ENCODE measurements at places on chromosomes 1 and 21. TPM values are rescaled to one million over a fixed set of nuclear protein-coding genes. Genes with fewer than 3 reads are reported as not detected.

FYB2 gene
- not detected for total RNA-seq

CACNA1S gene
- not detected for total RNA-seq

LAX1 gene
- total RNA-seq: 16.6 TPM

NOS1AP gene
- not detected for total RNA-seq

HHAT gene
- 3.3 TPM for total RNA-seq

NBPF1 gene
- 15.9 TPM for total RNA-seq

GJA9 gene
- not detected for total RNA-seq

KRTAP7-1 gene
- total RNA-seq: not detected

MEGF6 gene
- 62.2 TPM for total RNA-seq

RXRG gene
- total RNA-seq: not detected

CR1 gene
- total RNA-seq: 3.1 TPM

ZBTB8OS gene
- total RNA-seq: 24.1 TPM

ADAMTS5 gene
- total RNA-seq: not detected

ATPAF1 gene
- 10.1 TPM for total RNA-seq

ZFYVE9 gene
- total RNA-seq: 6.1 TPM
